SK-N-SH (cell line): ENCODE measurements at places on chromosomes 16 and 17.

- no peak for DNase-seq
These were observed 9.0 kb downstream of the IRX5 start for GRCh38 chr16:54939510-54940278.

GRCh38 chr16:88923926-88924833 is 52.8 kb downstream of the CBFA2T3 start:
- no peak for DNase-seq

- DNase-seq = no peak
These were observed 15.9 kb upstream of the ULK2 start for GRCh38 chr17:19883537-19884215.

GRCh38 chr17:82346342-82347300 is 12.4 kb upstream of the TEX19 start:
- no peak for DNase-seq

DNA sequence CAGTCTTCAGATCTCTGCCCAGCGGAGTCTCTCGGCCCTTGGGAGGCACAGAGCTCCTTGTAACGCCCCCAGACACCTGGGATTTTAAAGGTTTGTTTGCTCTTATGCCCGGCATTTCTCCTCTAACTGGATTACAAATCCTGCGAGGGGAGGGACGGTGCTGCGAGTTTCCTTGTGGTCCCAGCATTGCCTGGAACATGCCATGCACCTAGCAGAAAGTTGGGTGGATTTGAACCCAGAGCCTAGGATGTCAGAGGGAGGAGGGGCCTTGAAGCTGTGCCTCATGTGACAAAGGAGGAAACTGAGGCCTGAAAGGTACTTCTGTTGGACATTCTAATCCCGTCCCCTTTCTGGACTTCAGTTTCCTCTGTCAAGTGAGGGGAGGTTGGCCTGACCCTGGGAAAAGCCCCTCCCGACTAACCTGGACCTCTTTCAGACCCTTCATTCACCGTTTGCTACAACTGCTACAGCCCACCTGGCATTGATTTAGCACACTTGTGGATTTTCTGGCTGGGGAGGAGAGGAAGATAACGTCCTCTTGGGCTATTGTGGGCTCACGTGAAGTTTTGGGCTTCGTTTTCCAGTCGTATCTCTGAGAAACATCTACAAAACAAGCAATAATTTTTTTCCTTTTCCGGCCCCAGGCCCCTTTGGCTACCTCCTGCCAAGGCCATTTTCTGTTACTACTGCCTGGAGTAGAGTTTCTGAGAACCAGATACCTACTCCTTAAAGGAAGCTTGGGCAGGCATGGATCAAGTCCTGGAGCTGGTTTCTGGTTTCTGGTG is 30.9 kb downstream of the MRC2 start:
- peak; percentile 20 for DNase-seq

DNA sequence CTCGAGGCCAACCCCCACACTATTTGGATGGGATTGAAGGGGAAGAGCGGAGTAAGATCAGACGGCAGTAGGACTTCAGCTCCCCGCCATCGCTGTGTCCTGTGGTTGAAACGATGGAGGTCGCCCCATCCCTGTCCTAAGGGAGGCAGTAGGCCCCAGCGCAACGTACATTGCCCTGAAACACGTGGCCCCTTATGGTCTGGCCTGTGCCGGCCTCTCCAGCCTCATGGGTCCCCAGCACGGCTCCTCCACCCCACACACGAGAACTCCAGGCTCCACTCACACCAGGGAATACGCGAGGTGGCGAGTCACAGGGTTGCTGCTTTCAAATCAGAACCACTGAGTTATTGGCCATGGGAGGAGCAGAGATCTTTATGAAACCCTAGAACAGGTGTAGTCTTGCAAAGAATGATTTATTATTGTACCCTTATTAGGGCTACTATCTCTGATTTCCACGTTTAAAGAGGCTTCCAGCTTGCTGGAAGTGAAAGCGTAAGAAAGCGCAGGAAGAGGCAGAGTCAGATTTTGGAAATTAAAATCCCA is 669 bp upstream of the DCTPP1 start:
- DNase-seq = peak; percentile 66

- no peak for DNase-seq
These were observed 9.4 kb downstream of the KRT33A start for GRCh38 chr17:41340934-41341861.

DNA sequence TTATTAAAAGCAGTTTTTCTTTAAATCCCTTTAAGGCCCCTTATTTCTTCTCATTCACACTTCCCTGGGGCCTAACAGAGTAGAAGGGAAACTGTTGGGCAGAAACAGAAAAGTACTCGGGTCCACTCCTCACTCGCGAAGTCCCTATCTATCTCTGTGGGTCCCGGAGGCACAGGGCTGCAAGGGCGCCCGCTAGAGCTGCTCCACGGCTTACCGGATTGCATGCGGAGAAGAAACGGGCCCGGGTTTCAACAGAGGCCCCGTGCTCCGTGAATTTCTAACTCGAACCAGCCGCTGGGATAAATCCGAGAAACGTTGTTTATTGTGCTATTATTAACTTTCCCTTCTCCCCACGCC is 4.3 kb downstream of the CBLN1 start:
- no peak for DNase-seq

DNA sequence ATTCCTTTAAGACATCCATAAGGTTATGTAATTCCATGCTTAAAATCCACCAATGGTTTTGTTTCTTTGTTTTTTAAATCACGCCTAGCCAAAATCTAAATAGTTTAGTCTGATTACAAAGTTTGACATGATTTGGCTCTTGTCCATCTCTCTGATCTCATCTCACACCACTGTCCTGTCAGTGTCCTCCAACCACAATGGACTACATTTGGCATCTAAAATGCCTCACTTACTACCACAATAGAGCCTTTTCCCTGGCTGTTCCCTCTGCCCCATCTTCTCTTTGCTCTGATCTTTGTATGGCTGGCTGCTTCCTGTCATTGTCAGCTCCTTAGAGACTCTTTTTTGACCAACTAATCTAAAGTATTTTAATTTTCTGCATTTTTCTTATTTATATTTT is 157.2 kb downstream of the MYO1D start:
- DNase-seq = no peak

GRCh38 chr17:73783945-73784603 is 139.8 kb upstream of the SDK2 start:
- DNase-seq = no peak

DNA sequence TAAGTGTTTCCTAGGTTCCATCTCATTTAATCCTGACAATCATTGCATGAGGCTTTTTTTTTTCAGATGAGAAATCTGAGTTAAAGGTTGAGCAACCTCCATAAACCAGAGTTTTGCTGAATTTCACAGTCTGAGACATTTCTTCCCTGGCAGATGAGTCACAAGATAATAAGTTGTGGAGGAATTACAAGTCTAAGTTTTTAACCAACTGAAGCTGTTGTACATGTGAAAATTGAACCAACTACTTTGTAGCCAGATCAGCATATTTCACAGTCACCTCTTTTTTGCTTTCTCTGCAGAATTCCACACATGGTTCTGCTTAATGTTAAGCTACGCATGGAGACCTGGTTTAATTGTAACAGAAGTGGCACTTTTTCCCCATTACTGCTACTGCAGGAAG is 765.6 kb downstream of the CDH11 start:
- DNase-seq = no peak
